ENCODE measurements at places on chromosomes 1 and 21. TPM values are rescaled to one million over a fixed set of nuclear protein-coding genes. Genes with fewer than 3 reads are reported as not detected.

ALDH9A1 gene
- 26.6 TPM for polyA plus RNA-seq

FCRL5 gene
- not detected for polyA plus RNA-seq

HSD3B1 gene
- not detected for polyA plus RNA-seq

ERI3 gene
- polyA plus RNA-seq, result 109 TPM

NPR1 gene
- polyA plus RNA-seq, result 0.18 TPM

PTPRC gene
- not detected for polyA plus RNA-seq
